ENCODE measurements at places on chromosomes 16 and 17.

DNA sequence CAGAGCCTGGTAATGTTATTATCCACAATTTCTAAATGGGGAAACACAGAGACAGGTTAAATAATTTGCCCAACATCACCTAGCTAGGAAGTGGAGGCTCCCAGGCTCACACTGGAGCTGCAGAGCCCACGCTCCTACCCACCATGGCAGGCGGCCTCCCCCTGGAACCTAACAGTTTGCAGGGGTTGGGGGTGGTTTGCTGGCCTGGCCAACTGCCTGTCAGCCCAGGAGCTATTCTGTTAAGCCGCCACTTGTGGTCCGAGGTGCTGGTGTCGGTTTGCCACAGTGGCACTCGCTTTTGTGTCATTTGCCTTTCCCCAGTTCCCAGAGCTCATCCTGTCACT, 3.6 kb downstream of the PRCD start:
- DNase-seq, result no peak

GRCh38 chr17:65472666-65473309, 88.7 kb downstream of the AXIN2 start:
- peak; percentile 60 for DNase-seq

GRCh38 chr17:53472586-53472985, 350.1 kb upstream of the KIF2B start:
- DNase-seq, result no peak

- DNase-seq, result no peak
Observed at GRCh38 chr17:48601539-48602425, 3.0 kb downstream of the HOXB6 start.

- no peak for DNase-seq
Observed at GRCh38 chr16:68272507-68273209, 8.3 kb downstream of the SLC7A6 start.

- DNase-seq, result no peak
Observed at GRCh38 chr17:57340160-57340981, 84.0 kb downstream of the MSI2 start.

DNA sequence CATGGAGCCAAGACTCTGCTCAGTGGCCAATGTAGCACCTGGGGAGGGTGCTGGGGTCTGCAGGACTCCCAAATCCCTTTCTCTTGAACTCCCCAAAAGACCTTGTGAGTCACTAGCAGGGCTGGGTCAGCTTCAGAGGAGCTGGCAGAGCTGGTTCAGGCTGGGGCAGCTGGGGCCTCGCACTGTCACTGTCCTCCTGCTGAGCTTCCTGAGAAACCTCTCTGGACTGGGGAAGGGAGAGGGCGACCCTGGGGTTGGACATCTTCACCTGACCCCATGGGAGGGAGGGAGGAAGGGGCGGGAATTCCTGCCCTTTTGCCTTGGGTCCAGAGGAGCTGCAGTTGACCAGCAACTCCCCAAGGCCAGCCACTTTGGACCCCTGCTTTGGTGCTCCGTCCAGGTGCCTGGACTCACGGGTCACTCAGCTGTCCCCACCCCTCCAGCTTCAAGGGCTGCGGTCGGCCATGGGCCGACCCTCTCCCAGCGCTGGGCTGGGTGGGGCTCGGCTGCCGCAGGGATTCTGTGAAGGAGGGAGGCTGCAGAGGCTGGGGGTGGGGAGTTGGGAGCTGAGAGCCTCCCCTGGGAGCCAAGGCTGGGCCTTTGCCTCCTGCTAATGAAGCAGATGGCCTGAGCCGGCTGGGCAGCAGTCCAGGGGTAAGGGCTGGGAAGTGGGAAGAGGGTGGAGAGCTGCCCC, 9.2 kb downstream of the FMNL1 start:
- DNase-seq, result no peak

DNA sequence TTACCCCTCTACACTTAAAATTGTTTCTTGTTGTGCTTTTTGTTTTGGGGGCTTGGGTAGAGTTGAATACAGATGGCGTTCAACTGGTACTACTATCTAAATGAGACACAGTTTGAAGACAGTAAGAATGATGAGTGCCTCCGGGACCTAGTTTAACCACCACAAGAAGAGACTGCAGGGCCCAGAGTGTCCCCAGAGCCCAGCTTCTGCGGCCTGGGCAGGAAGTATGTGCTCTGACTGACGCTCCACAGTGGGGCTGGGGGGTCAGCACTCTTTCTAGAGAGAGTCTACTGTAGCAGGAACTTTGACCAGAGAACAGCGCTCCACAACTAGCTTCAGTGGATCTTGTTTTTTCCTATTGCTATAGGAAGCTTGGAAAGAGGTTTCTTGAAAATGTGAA, 174.0 kb downstream of the VPS53 start:
- no peak for DNase-seq

DNA sequence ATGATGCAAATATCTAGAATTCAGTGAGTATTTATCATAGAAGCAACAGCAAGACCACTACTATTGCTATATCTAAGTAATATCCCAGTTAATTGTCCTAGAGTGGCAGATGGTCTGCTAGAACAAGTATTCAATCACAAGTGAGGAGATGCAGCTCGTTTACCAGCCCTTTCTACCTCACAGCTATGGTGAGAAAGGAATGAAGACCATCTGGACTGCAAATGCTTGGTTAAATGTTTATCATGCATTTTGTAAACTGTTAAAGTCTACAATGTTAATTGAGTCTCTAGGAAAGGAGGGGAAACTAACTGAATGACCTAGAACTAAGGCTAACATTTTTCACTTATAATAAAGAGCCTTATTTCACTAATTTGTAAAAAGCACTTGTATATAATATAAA, 52.5 kb downstream of the CNOT1 start:
- DNase-seq, result no peak

DNA sequence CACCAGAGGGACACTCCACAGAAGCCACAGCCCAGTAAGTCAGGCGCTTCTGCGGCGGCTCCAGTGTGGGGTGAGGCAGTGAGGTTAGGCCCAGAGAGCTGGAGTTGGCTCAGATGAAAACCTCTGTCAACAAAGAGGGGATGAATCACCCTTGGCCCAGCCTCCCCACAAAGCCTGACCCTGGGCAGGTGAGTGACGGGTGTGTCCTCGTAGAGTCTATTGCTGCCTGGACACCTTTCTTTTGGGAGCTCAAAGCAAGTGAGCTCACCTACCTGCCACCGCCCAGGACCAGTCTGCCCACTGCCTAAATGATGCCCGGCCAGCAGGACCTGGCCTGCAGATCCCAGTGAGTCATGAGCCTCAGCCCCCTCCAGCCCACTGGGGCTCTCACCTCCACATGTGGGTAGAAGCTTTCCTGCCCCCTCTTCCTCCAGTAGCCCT, 24.9 kb upstream of the DBNDD1 start:
- no peak for DNase-seq

- DNase-seq, result no peak
Observed at GRCh38 chr17:45719335-45720071, 64.6 kb upstream of the CRHR1 start.

DNA sequence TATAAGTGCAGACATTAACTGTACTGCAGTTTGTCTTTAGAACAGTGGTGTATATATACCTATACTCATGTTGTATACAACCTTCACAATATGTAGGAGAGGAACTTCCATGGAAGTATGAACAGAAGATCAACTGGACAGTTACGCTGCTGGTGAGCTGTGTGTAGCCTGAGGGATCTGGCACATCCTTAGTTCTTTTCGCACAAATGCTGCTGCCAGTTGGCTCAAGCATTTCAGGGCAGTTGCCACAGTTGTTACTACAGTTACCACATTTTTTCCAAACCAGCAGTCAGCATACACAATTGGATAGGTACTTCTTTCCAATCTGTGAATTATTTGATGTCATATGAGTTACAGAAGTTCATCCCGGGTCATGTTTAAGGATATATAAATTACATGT, 539.6 kb upstream of the HSBP1 start:
- DNase-seq, result no peak

- peak; percentile 58 for DNase-seq
Observed at GRCh38 chr16:69105501-69106361, at the start of gene HAS3. HAS3 (plus strand) TSS chr16:69105653; CDS start chr16:69109396, 3,743 bp downstream.

DNA sequence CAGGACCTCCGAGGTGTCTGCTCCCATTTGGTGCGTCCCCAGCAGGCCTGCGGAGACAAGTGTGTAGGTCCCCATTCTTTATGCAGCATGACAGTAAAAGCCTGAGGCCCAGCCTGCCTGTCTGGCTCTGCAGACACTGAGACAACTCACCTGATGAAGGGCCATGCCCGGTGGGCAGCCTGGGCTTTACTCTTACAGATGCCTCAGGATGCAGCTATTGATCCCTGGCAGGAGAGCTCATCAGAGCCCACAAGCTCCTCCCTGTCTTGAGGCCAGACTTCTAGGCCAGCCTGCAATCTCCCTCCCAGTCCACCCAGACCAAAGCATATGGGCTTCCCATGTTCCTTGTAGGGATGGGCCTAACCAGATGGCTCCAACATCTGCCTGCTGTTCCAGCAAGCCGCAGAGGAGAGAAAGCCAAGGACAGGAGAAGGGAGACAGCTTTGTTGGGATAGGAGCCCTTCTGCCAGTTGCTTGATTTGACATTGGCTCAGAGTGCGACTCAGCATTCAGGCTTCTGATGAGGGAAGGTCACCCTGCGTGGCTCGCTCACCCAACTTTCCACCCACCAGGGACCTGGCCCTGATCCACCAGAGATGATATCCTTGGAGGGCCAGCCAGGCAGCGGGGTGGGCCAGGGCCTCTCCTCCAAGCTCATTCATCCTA, 87.5 kb downstream of the SOCS1 start:
- no peak for DNase-seq

DNA sequence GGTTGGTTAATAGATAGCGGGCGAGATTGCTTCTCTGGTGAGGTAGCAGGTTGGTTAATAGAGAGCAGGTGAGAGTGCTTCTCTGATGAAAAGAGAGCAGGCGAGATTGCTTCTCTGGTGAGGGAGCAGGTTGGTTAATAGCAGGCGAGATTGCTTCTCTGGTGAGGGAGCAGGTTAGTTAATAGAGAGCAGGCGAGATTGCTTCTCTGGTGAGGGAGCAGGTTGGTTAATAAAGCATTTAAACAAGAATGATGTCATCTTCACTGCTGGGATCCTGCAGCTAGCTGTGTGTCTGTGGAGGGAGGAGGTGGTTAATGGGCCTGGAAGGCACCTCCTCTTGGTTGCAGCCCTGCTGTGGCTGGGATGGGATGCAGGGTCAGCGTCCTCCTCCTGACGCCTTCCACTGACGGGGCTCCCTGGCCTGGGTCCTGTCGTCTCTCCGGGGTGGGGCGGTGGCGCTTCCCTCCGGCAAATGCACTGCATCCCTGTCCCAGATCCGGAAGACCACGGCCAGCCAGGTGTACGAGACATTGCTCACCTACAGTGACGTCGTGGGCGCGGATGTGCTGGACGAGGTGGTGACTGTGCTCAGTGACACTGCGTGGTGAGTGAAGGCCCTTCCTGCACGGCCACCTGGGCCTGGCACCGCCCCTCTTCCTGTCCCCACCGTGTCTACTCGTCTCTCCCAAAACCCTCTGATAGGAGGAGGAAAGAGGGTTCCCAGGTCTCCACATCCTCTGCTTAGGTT, 99.2 kb upstream of the ZNF750 start:
- peak; percentile 12 for DNase-seq
